ENCODE measurements at places on chromosomes 4 and X.
A peak's percentile ranks its signal among the peaks of the same experiment; 100 is the strongest.

DNA sequence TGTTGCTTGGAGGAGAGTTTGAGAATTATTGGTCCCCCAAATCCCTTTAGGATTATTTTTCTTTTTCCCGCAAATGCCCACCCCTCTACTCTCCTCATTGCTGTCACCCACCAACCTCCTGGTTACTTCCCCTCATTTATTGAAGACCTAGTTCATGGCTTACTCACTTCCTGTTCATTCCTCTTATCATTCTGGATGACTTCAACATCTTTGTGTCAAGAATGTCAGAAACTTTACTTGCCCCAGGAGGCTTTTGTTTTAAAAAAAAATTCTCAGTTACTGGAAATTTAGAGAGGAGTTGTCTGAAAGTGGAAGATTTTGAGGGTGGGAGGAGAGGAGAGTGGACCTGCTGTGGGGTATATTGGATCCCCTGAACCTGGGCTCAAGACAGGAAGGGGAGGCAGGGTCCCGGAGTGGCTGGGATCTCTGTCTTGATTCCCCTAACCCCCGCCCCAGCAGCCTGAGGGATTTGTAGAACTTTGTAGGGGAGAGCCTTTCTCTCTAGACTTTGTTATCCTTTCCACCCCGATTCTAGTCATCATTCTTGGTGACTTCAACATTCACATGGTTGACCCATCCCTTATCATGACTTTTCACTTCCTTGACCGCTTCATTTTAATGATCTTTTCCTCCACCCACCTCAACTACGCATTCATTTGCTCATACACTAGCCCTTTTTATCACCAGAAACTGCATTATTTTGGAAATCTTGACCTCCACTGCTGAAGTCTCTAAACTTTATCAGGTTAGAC, 69.9 kb upstream of the ESX1 start:
- no peak for DNase-seq

- peak; percentile 34 for DNase-seq
Observed at GRCh38 chrX:101550362-101550750, at the start of gene ARMCX1. TSS of gene ARMCX1 (plus strand) at chrX:101550547. CDS start at chrX:101552931, 2,384 bp downstream.

DNA sequence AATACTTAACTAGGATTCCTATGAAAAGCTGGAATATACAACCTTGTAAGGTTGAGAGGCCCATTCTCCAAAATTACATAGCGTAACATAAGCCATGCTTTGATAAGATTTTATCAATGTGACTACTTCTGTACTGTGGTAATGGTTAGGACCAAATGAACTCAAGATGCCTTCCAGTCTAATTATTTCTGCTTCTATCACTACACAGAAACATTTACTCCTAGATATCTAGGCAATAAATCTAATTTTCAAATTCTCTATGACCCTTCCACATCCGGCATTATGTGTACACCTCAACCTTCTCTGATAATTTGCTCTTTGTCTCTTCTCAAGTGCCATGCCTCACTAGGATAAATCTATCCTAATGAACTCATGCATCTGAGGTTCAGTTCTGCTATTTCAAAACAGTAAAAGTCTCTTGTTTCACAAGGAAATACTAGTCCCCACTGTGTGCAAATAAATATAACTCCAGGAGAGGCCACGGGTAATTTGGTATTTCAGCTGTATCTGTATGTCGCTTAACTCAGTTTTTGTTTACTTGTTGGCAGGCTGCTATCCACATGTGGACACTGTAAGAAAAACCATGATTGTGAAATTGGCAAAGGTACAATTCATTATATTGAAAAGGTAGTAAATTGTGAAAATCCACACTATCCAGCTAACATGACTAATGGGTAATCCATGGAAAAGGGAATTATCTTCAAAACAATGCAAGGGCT, 93.3 kb downstream of the PRDM5 start:
- no peak for DNase-seq

GRCh38 chr4:41385481-41385880, 128.8 kb downstream of the UCHL1 start:
- no peak for DNase-seq
